ENCODE measurements at places on chromosomes 12 and 14.

GRCh38 chr12:88644946-88645702 is 64.9 kb upstream of the KITLG start:
- DNase-seq, result no peak

DNA sequence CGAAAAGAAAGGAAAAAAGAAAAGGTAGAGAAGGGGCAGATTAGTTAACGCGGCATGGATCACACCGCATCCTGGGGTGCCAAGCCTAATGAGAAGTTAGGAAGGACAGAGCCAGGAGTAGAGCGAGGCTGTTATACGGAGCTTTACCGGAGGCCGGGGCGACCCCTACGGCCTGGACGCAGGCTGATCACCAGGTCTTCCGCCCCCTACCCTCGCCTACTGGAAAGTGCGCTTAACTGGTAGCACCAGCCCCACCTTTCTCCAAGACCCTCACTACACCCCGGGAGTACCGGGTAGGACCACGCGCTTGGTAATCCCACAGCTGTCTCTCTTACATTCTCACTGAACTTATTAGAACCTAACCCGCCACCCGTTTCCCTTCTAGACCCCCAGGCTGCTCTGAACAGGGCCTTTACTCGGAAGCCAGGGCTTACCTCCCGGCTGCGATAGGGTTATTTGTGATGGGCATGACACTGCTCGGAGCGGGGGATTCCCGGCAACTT is 33.8 kb downstream of the WBP11 start:
- peak; percentile 55 for DNase-seq

DNA sequence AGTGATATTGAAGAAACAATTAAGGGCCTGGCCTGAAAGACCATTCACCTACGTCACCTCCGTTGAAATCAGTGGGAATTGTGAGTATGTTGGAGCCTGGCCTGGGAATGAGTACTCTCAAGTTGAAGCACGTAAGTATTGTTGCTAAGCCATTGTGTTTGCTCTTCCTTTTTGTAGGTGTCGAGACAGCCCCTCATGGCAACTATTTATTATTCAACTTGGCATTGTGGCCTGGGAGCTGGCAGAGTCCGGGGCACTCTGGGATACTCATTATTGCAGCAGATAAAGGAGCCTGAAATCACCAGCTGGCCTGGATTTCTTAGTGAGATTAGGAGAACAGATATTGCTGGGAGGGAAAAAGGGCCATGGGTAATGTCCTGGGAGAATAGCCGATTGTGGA is 147.4 kb downstream of the C12orf75 start:
- DNase-seq, result no peak

- no peak for DNase-seq
Measured at GRCh38 chr14:36176524-36176923, at the start of gene PTCSC3. Gene PTCSC3 (minus strand): TSS chr14:36176722.

GRCh38 chr12:27277846-27278260 is 33.8 kb downstream of the STK38L start:
- peak; percentile 66 for DNase-seq

DNA sequence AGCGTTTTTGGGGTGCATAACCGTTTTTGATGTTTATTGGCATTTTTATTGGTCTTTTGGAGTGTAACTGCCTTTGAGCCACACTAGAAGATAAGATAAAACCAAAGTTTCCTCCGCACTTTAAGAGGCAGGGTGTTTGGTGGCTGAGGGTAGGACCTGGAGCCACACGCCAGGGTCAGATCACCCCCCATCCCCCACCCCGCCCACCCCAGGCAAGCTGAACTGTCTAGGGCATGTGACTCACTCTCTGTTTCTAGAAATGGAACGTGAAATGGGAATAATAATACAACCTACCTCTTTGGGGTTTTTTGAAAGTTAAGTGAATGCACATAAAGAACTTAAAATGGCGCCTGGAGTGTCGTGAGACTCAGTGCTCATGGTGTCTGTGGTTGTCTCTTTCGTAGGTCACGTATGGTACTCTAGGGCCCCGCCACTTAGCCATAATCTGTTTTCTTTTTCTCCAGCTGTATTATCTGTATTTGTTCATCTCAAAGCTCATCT is 56.0 kb downstream of the PPP2R5C start:
- no peak for DNase-seq

All from astrocyte of the hippocampus (primary cell).